ENCODE measurements at places on chromosomes 2 and 18.
A peak's percentile ranks its signal among the peaks of the same experiment; 100 is the strongest.

DNA sequence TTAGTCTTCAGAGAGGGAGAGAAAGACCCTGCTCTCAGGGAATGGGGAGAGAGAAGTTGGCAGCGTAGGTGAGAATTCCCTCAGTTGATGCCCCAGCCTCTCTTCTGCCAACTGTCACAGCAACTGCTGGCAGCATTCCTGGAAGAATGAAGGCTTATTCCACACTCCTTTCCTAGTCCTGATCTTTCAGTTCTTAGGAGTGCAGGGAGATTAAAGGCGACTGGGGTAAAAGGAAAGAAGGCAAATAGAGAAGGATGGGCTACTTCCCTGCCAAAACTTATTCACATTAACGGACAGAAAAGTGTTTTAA, 65.9 kb upstream of the ACAA2 start:
- no peak for DNase-seq

GRCh38 chr2:216023055-216023648, 9.8 kb upstream of the MREG start:
- peak; percentile 6 for DNase-seq

DNA sequence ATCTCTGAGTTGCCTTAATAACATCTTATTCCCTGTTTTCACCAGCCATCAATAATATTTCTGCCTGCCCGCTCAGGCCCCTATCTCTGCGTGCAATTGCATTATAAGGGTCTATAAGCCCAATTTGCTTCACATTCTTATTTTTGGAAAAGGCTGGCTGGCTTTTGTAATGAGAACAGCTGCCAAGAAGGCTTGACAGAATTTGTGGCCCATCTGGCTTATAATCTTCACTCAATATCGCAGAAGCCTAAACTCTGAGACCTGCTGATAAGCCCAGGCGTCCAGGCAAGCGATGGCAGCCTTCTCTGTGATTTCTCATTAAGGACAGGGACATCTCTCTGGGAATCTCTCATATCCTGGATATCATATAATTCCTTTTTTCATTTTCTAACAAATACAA, 1618.6 kb upstream of the CELF4 start:
- DNase-seq = no peak

GRCh38 chr2:88396209-88396608, 56.3 kb downstream of the FOXI3 start:
- DNase-seq = no peak

DNA sequence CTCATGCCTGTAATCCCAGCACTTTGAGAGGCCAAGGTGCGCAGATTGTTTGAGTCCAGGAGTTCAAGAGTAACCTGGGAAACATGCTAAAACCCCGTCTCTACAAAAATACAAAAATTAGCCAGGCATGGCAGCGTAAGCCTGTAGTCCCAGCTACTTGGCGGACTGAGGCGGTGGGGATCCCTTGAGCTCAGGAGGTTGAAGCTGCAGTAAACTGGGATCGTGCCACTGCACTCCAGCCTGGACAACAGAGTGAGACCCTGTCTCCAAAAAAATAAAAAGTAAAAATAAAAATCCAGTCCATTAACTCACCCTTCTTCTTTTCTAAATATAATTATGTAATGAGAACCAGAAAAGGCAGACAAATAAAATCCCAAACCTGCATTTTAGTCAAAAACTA, 8.2 kb downstream of the BAZ2B start:
- no peak for DNase-seq

GRCh38 chr2:128433911-128434550, 115.4 kb upstream of the HS6ST1 start:
- no peak for DNase-seq

DNA sequence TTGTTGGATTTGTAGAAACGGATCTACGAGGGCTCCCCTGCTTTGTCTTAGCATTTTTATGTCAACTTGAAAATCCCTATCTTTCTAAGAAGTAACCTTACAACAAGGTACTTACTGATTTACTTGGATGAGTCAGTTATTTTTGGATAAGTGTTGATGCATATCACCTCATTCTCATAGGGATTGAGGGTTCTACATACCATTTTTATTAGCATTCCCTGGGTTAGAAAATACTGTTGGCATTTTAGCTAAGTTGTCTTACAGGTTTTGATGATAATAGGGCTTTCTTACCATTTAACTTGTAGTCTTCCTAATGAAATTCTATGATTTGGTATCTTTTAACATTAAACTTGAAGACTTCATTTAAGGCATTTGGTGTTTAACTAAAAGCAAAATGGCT, 125.2 kb downstream of the UBE2E3 start:
- no peak for DNase-seq

- no peak for DNase-seq
Observed at GRCh38 chr2:28420722-28421121, 28.1 kb downstream of the FOSL2 start.

GRCh38 chr2:74091391-74091790, 56.3 kb downstream of the BOLA3 start:
- DNase-seq = no peak

- no peak for DNase-seq
Observed at GRCh38 chr18:69659142-69659651, 258.5 kb downstream of the DOK6 start.

DNA sequence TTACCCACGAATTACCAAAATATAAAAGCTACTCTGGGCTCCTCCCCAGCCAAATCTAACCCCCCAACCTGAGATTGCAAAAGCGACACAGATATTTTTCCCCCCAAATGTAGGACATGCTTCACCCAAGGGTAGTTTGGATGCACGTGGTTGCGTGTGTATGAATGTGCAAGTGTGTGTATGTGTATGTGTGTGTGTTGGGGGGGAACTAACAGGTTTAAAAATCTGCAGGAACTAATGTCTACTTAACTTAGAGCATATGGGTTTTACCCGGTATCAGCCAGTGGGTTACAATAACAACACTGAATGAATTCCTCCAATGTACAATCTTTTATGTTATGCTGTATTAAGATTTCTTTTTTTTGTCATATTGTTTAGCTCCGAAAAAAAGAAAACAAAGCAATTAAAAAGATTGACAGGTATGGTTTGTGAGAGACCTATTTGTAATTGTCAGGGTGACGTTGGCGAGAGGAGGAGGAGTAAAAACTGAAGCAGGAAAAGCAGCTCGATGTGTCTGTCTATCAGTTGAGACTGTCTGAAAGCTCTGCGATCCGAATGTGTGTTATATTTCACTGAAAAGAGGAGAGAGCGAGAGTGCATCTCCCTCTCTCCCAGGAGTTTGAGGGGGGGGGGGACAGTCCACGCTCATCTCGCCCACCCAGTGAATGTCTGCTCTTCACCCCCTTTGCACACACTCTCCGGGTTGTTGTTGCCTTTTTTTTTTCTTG, at the start of gene TSHZ1:
Gene TSHZ1 (plus strand): TSS at position 524 of the 728 bp plus-strand sequence. CDS start 1,080 bp downstream, outside the sequence.
- DNase-seq = no peak

- no peak for DNase-seq
Observed at GRCh38 chr2:158774681-158775080, 20.4 kb upstream of the DAPL1 start.

- DNase-seq = no peak
Observed at GRCh38 chr18:70499218-70499691, 210.4 kb downstream of the SOCS6 start.

DNA sequence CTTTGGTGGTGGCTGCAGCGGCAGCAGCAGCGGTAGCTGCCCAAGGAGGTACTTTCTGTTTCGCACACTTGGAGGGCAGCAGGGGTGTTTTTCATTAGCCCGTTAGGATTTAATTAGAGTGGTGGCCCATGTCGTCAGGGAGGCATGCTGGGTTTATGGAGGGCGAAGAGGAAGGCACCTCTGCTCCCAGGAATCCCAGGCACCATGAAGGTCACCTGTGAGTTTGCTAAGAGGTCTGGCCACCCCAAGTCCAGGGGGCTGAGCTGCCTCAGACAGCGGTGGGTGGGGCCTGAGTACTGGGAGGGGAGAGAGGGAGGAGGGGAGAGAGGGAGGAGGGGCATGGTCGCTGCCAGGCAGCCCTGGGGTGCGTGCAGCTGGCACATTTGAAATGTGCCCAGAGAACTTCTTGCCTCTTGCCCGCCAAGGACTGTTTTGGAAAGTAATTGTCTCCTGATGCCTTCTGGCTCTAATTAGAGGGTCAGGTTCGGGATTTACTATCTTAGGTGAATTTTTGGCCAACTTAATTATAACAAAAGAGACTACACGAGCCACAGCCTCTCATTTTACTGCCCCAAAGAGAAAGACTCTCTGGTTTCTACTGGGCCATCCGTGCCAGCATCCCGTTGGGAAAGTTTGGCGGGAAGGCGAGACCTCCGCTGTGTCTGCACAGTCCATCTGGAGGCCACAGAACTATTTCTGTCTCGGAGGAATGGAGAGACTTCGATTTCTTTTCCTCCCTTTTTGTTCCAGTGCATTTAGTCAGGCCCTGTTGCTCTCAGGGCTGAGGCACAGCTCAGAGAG, 62.0 kb downstream of the GLI2 start:
- no peak for DNase-seq

DNA sequence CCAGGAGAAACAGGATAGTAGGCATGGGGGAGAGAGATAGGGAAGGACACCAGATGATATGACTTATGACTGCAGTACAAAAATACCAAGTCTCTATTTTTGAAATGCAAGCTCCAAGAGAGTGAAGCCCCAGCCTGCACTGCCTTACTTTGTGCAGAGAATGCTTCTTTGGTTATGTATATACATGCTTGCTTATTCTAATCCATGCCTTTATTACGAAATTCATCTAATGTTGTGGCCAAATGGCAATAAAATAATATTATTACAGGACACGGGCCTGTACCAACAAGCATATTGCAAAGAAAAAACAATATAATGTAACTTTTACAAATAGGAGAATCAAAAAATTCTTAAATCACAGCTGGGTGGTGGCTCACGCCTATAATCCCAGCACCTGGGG, 110.8 kb downstream of the BCL11A start:
- DNase-seq = no peak

DNA sequence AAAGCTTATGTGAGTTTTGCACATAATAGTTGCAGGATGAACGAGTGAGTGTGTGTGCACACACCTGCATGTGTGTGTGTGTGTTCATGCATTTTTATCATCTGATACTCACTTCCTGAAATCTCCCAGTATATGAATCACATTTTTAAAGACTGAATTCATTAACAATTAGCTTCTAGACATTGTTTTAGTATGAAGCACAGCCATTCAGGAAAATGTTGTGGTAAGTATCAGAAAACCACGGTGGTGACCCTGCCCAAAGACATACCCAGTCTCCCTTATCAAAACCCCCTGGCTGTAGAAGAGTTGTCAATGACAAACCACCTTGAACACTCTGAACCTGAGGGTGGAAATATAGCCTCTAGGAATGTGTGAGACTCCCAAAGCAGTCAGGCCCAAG, 220.8 kb downstream of the ALK start:
- no peak for DNase-seq
